Dorsolateral prefrontal cortex (tissue), 122 donors: ENCODE measurements at places on chromosomes 7 and 10.
A peak's percentile ranks its signal among the peaks of the same experiment; 100 is the strongest.

DNA sequence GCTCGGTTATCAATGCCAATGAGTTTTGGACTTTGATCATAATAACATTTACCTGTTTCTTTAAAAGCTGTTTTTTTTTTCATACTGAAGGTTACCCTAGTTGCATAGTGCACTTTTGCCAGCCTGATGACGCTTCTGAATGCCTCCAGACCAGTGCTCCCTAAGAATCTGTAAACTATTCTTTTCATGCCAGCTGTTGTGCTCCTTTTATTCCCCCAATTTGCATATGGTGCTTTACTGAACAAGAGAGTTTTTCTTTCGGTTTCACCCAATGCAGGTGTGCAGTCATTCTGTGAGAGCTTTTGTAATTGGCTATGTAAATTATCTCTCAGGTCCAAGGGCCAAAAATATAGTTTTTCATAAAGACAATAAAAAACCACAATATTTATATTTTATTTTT lies 48.1 kb upstream of the GLCCI1 start:
- DNase-seq = no peak

DNA sequence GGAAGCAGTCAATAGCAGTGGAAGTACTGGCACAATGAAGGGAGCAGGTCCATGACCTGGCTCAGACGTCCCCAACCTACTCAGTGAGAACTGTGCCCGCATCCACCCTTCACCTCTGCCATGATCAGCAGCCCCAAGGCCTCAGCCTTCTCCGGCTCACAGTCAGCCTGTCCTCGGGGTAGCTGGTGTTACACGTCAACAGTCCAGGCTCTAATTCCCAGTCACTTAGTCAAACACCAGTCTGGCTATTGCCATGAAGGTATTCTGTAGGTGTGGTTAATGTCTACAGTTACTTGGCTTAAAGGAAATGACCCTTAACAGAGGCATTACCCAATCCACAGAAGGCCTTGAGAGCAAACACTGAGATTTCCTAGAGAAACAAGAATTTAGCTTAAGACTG lies 49.1 kb downstream of the GRB10 start:
- no peak for DNase-seq

GRCh38 chr7:70795948-70796347 lies 336.0 kb upstream of the GALNT17 start:
- no peak for DNase-seq

DNA sequence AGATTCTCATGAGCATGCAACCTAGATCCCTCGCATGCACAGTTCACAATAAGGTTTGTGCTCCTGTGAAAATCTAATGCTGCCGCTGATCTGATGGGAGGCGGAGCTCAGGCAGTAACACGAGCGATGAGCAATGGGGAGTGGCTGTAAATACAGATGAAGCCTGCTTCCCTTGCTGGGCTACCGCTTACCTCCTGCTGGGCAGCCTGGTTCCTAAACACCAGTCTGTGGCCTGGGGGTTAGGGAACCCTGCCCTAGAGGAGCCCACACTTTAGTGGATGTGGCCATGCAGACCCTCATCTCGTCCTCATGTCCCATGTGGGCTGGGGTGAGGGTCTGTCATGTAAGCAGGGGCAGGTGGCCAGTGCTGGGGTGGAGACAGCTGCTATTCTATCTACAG lies 417.6 kb downstream of the GLRX3 start:
- no peak for DNase-seq

DNA sequence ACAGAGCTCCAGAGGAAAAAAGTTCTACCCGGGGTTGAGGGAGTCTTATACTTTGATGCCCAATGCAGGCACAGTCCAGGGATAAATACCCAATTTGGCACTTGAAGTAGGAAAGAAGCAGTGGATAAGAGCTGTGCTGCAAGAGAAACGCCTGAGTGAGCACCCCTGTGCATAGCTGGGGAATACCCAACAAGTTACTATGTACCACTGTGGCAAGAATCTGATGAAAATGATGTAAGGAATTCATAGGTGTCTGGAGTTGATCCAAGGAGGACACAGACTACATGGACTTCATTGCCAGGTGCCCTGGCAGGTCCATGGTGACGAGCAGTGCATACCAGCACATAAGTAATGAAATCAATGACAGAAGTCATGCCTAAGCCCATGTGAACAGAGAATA lies 183.7 kb upstream of the FEZF1 start:
- DNase-seq = no peak

DNA sequence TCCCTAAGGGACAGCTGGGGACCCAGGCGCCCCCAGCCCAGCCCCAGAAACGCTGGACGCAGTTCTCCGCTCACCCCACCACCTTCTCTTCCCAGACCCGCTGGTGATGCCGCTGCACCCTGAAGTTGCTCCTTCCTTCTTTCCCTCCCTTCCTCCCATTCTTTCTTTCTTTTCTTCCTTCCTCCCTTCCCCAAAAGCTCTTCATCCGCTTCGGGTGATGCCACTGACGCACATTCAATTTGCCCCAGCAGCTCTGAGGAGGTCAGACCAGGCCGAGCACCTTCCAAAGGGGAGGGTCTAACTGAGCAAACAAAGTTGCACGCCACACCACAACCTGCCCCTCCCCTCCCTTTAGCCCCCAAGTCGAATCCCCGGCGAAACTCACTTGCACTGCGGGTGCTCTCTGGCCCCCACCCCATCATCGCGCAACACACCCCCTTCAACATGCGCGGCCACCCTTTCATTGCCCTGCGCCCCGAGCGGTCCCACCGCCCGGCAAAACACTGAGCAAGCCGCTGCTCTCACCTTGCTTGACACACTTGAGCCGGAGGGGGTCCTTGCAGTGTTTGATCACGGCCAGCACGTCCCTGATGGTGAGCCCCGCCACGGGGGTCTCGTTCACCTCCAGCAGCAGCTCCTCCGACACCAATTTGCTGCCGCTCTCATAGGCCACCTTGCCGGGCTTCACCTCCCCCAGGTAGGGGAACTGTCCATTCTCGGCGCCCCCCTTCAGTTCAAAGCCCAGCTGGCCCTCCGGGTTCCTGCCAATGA lies 787 bp downstream of the MAGI2 start:
- peak; percentile 45 for DNase-seq

GRCh38 chr7:98314469-98314868 lies 33.0 kb downstream of the BRI3 start:
- DNase-seq = no peak

DNA sequence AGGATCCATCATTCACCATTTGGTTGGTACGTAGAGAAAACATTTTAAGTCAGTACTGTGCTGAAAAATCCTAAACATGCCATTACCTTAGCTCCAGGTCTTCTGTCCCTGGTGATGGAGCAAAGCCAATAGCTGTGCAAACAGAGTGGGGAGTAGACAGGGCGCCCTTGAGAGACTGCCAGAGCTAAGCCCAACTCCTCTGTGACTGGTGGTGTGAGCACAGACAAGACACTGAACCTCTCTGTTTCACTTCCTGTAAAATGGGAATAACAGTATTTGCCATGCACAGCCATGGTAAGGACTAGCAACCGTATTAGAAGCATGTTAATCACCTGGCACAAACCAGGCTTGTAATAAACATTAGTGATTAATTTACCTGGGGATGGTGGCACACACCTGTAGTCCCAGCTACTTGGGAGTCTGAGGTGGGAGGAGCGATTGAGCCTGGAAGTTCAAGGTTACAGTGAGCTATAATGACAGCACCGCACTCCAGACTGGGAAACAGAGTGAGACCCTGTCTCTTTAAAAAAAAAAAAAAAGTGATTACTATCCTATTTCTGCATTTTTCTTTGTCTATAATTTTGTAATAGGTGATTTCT lies 28.7 kb downstream of the LYZL1 start:
- no peak for DNase-seq

DNA sequence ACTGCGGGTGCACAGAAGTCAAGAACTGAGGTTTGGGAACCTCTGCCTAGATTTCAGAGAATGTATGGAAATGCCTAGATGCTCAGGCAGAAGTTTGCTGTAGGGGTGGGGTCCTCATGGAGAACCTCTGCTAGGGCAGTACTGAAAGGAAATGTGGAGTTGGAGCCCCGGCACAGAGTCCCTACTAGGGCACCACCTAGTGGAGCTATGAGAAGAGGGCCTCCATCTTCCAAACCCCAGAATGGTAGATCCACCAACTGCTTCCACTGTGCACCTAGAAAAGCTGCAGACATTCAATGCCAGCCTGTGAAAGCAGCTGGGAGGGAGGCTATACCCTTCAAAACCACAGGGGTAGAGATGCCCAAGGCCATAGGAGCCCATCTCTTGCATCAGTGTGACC lies 1336.0 kb upstream of the CELF2 start:
- no peak for DNase-seq

GRCh38 chr7:133781486-133782090 lies 345.6 kb upstream of the LRGUK start:
- DNase-seq = no peak

- DNase-seq = no peak
These were observed 96.6 kb downstream of the TPST1 start for GRCh38 chr7:66301737-66302136.

- peak; percentile 45 for DNase-seq
These were observed 695 bp downstream of the HSPA12A start for GRCh38 chr10:116741391-116742351.

DNA sequence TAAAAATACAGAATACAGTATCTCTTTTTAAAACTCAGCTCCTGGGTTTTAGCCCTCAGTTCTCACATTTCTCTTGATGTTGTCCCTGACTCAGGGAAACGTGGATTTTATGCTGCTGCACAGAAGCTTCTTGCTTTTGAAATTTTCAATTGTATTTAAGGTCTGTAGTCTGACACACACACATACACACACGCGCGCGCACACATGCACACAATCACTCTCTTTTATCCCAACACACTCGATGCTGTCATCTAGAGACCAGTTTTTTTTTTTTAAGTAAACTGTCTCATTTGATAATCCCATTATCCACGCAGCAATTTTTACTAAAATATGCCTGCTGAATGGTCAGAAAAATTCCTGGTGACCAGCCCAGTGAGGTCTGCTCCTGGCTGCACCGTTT lies 108.6 kb downstream of the KMT2E start:
- DNase-seq = no peak

GRCh38 chr10:35497909-35498308 lies 107.2 kb upstream of the GJD4 start:
- DNase-seq = no peak

- DNase-seq = no peak
These were observed 37.3 kb downstream of the DNAH11 start for GRCh38 chr7:21580073-21580521.

- no peak for DNase-seq
These were observed 22.1 kb downstream of the CPEB3 start for GRCh38 chr10:92268748-92269147.

DNA sequence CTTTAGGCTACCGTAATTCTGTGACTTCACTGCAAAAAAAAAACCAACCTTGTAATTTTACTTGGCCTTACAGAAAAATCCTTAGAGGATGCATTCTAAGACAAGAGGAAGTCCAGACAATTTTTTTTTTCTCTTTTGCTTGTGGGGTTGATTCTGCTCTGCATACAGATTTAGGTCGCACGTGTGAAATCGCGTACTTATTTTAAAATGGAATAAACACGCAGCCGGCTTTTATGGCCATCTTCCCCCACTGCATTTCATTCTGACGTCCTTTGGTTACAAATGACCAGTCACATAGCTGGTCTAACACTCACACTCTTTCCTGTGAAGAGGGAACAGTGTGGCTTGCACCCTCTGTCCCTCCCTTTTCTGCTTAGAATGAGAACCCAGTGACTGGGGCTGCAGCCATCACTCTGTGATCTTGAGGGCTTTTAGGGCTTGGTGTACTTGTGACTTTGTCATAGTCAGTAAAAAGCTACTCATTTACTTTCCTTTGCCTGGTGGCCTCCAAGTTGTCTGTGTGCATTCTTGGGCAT lies 63.6 kb upstream of the CARD11 start:
- DNase-seq = no peak

DNA sequence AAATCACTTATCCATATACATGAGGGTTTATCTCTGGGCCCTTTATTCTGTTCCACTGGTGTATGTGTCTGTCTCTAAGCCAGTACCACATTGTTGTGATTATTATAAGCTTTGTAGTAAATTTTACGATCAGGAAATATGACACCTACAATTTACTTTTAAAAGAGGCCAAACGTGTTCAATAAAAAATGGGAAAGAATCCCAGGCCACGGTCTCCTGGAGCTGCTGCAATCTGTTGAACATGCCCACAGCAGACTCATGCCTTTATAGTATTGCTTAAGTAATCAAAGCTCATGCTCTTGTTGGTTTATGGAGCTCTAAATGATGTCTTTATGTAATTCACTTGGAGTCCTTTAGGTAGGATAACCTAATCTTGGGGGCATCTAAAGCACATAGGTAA lies 273.0 kb downstream of the ZMYND11 start:
- no peak for DNase-seq

DNA sequence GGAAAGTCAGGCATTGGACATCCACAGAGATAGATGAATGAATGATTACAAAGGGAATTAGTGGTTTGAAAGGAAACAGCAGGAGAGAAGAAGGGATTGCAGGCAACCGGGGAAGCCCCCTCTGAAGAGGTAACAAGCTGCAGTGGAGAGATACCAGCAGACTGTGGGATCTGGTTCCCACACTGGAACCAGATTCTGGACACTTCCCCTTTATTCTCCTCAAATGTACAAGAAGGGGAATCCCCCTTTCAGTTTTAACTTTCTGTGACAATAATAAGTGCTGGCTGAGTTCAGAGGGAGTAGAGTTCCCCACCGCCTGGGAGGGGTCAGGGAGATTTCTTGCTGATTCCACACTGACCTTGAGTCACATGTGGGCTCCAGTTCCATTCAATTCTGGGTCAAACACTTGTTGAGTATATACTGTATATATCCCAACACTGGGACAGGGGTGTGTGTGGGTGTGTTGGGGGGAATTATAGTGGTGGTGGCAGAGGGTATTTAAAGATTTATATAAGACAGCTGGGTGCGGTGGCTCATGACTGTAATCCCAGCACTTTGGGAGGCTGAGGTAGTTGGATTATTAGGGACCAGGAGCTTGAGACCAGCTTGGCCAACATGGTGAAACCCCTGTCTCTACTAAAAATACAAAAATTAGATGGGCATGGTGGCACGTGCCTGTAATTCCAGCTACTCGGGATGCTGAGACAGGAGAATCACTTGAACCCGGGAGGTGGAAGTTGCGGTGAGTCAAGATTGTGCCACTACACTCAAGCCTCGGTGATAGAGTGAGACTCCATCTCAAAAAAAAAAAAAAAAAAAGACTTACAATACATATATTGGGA lies 16.5 kb upstream of the DDIT4 start:
- DNase-seq = no peak

GRCh38 chr10:122643931-122644534 lies 55.6 kb downstream of the C10orf120 start:
- no peak for DNase-seq

DNA sequence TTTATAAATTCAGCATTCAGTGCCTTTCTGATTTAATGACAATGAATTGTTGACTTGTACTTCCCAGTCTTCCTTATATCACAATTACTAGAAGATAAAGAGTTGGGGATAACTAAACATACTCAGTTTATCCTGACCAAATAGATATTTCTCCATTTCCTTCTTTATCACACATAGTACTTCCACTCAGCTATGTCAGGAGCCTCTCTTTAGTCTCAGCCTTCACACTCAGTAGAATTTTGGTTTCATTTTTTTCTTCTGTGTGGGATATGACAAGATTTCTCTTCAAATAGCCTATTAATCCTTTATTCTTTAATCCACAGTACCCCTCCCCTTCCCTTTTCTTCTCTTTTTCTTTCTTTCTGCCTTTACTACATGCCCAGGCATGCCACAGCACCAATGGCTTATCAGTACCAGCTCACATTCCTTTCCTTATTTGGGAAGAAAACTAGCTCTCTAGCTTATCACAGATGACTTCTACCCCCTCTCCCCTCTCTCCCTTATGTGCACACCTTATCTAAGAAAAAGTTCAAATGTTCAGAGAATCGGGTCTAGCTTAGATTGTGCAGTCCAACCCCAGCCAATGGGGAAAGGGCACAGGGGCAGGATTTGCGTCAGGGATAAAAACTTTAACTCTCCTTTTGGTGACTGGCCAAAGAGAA lies 109.0 kb downstream of the PHF14 start:
- DNase-seq = no peak
